ENCODE measurements at places on chromosomes 1 and 21.
A peak's percentile ranks its signal among the peaks of the same experiment; 100 is the strongest.

GRCh38 chr21:46056450-46056903 is 41.4 kb upstream of the COL6A2 start:
- DNase-seq, result no peak

DNA sequence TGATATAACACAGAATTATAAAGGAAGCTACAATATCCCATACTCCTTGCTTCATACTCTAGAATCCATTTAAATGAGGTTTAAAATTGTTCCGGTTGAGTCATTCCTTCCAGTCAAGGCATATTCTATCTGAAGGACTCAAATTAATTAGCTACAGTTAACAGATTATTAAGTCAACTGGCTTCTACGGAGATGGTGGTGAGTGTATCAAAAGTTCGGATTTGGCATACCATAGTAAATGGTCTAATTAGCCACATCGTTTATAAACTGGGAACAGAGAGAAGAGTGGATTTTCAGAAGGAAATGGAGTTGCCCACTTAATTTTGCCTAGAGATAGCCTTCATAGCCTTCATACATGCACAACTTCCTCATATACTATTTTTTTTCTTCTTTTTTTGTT is 1095.3 kb downstream of the TTLL7 start:
- no peak for DNase-seq

- DNase-seq, result no peak
Observed at GRCh38 chr1:29824511-29825273, 588.4 kb downstream of the PTPRU start.

GRCh38 chr1:108585313-108585712 is 25.4 kb downstream of the EEIG2 start:
- no peak for DNase-seq

DNA sequence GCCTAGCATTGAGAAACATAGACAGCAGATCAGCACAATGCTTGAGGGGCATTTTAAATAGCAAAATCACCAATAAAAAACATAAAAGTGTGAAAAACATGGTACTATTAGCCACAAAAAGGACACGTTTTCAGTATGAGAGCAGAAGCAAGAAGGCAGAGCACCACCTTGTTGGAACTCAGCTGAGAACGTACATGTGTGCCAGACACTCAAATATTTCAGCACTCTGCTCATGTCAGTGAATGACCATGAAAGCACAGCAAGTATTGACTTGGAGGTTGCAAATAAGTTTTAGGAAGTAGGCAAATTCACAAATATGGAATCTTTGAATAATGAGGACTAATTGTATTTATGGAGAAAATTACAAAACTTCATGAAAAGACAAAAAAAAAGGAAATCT is 193.4 kb upstream of the PKN2 start:
- DNase-seq, result no peak

- peak; percentile 33 for DNase-seq
Observed at GRCh38 chr1:156383023-156383422, 14.0 kb downstream of the RHBG start.

DNA sequence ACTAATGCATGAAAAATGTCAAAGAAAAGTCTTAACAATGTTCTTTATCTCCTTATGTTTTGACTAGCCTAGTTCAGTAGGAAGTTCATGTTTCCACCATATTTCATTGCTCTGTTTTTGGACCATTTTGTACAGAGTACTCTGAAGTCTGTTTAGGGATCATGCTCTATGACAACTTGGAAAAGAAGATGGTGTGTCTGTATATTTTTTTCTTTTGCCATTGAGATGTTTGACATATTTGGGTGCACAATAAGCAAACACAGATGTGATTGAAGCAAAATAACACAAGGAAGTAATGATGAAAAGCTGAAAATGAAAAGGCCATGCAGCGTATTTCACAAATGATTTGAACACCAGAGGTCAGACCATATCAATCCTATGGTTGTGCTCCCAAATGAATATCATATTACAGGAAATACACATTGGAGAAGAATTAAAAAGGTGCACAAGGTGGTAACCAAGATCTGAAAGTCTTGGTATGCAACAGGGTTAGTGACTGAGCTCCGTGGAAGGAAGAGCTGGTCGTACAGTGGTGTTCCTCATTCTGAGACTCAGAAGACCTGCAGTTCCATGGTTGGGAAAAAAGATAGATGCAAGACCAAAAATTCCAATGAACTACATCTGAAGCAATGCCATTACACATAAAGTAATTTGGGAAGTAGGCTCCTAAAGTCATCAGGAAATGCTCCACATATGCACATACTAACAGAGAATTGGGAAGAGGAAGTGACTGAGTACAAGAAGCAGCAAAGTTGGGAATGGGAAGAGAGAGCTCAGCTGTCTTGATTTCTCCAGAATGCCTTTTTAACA is 463.5 kb downstream of the LMO4 start:
- no peak for DNase-seq

- no peak for DNase-seq
Observed at GRCh38 chr1:36829961-36830360, 204.4 kb downstream of the GRIK3 start.

DNA sequence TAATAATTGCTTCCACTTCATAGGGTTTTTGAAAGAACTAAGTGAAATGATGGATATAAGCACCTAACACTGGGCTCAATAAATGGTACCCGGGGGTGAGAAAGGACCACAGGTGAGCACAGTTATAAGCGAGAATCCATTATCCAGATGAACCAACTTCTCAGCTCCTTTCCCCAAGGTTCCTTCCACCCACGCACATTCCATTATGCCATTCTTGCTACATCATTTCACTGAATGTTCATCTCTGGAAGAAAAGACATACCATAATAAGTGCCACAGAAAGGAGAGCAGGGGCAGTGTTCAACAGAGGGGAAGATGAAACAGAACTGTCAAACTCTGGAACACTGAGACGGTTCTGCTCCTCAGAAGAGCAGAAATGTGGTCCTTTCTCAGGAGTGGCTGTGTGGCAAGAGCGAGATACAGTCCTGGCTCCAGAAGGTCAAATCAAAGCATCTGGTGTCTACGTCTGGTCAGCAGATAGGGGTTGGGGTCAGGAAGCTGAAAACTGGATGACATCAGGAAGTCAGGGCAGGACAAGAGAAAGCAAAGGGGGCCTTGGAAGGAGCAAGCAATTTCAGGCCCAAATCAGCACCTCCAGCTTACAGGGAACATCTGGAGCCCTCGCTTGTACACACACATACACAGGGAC is 255.4 kb upstream of the TMEM51 start:
- no peak for DNase-seq

DNA sequence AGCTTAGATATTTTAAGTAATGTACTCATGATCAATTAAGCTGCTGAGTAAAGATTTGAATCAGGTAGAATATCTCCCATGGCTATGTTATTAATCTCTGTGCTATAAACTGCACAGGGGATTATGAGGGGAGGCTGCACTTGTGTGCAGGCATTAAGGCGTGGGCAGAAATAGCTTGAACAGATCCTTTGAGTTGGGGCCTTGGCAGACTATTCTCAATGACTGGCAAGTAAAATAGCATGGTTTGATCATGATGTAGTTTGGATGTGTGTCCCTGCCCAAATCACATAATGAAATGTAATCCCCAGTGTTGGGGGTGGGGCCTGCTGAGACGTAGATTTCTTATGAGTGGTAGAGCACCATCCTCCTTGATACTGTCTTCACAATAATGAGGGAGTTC is 220.3 kb downstream of the PLPP3 start:
- no peak for DNase-seq

DNA sequence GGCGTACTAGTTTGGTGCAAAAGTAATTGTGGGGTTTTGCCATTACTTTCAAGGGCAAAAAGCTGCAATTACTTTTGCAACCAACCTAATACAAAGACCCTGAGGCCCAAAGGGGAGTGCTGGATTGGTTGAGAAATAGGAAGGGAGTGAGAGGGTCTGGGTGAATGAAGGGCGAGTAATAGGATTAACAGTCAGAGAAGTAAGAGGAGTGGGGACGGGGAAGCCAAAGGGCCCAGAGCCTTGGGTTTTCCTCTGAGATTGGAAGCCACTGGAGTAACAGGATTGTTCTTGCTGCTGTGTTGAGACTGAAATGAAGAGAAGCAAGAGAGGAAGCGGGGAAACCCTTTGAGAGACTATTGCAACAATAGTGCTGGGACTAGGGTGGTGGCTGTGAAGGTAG is 19.0 kb upstream of the PRELP start:
- DNase-seq, result no peak
